T-helper 22 cell (primary cell): ENCODE measurements at places on chromosomes 2 and 18.

DNA sequence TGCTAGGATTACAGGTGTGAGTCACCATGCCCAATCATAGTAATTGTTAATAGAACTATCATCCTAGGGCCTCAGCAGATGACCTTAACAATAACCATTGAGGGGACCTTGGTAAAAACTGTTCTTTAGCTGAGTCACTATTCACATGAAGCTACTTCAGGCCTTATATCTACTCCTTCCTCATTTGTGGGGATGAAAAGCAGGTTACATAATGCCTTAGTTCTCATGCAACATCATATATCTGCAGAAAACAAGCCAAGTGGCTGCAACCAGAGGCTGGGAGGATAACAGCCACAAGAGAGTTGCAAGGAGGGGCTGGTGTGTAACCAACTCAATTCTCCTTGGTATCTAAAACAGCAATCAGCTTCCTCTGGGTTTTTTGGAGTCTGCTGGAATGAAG, 445.4 kb downstream of the NBAS start:
- no peak for DNase-seq

DNA sequence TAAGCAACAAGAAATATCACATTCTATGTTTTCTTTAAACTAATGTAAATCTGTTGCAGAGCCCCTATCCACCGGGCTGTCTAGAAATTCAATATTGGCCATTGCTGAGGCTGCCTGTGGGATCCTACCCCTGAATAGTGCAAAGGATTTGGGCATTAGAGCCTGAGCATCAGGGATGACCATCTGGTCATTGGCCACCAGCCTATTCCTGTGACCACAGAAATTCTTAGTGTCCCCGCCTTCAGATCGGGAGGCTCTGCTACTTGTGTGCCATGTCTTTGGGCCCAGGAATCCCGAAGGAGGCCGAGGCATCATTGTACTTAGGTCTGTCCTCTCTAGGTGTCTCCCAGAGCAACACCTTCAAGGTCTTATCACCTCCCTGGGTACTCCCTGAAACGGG, 73.8 kb downstream of the HRH4 start:
- DNase-seq, result no peak

DNA sequence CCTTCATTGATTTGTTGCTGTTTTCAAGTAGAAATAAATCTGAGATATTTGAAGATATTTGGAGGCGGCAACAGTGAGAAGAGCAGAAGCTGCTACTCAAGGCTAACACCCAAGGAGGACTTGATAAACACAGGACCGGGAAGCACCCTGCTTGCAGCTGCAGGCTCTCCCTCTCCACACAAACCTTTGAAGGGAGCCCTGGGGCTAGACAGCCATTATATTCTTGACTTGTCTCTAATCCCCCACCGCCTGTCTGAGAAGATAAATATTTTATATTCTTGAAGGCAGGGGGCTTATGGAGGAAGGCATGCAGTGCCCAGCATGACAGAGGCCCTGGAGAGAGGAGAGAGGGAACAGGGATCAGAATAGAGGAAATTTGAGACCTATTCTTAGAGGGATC, 50.9 kb upstream of the SMAD2 start:
- no peak for DNase-seq

DNA sequence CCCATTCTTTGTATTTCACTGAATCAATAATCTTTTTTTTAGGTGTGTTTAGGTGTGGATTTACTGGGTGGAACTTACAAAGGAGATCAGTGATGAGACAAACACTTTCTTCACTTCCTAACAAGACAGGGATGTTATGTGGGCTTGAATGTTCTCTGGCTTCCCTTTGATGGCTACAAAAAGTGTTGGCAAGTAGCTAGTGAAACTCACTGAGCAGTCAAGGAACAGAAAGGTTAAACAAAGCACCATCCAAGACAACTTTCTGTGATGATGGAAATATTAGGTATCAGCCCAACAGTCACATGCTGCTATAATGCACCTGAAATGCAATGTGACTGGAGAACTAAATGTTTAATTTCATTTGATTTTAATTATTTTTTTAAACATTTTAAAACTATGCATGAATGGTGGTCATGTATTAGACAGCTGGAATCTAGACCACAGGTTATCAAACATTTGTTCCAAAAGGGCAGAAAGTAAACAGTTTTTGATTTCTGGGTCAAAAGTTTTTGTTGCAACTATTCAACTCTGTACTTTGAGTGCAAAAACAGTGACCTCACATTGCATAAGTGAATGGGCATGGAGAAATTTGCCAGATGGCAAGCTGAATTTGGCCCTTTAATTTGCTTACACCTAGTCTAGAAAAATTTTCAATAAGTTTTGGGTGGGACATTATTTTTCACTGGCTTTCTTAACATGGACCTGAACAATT, 1272.7 kb upstream of the TMEFF2 start:
- DNase-seq, result no peak

- DNase-seq, result no peak
These were observed 110.6 kb upstream of the MEIS1 start for GRCh38 chr2:66324356-66324755.
